ENCODE measurements at places on chromosomes 12 and 14.

DNA sequence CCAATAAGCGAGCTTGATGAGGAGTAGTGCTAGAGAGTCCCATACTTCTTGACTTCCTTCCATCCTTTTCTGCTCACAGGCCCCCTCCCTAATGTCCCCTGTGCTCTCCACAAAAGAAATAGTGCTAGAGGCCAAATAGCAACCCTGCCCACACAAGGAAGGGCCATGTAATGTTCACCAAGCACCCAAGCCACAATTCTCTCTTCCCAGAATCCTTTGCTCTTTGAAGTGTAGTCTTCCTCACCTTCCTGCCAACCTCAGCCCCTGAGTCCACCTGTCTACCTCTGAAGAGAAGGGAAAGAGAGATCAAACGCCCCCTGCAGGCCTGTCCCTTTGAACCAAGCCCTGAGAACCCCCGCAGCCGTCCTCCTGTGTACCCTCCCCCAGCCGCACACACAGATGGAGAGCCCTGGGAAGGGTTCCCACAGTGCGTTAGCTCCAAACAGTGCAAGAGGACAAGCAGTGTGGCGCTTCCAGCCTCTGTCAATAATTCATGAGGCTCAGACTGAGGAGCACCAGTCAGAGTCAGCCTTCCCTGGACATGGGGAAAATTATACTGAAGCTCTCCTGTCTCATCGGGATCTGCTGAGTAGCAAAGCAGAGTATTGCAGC is 1.9 kb upstream of the DHRS4 start:
- DNase-seq: no peak

GRCh38 chr12:27198036-27198435 is 46.0 kb upstream of the STK38L start:
- DNase-seq: no peak

DNA sequence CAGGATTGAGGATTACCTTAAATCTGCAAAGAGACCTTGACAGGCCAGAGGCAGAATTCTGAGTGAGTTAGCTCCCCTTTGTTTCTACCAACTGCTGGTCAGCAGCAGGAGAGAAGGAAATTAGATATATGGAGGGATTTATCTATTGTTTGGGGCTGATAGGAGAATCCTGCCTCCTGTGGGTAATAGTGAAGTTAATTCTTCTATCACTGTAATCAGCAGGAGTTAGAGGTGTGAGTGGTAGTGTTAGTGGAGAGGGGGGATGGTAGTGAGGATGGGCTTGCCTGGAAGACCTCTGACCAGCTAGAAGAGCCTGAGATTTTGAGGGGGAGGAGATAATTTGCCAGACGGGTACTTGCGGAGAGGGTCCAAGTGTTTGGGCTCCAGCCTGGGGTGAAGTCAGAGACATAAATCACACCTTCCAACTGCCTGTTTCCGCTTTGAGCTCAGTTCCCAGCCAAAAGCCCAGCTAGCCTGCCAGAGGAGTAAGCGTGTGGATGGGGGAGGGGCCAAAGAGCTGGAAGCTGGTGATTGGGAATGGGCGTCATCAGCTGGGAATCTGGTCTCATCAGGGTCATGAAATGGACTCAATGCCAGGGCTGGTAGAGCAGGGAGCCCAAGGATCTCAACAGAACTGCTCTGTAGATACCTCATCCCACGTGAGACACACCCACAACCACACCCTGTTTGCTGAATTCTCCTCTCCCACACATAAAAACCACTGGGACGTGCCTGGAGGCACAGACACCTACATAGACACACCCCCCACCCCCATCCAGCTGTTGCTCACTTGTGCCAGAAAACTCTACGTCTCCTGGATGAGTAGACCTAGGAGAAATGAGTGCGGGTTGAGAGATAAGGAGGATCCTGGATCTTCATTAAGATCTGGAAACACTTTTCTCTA is 13.1 kb upstream of the ITGA5 start:
- DNase-seq: no peak

- no peak for DNase-seq
Measured at GRCh38 chr14:92717571-92718042, 30.8 kb downstream of the LGMN start.

DNA sequence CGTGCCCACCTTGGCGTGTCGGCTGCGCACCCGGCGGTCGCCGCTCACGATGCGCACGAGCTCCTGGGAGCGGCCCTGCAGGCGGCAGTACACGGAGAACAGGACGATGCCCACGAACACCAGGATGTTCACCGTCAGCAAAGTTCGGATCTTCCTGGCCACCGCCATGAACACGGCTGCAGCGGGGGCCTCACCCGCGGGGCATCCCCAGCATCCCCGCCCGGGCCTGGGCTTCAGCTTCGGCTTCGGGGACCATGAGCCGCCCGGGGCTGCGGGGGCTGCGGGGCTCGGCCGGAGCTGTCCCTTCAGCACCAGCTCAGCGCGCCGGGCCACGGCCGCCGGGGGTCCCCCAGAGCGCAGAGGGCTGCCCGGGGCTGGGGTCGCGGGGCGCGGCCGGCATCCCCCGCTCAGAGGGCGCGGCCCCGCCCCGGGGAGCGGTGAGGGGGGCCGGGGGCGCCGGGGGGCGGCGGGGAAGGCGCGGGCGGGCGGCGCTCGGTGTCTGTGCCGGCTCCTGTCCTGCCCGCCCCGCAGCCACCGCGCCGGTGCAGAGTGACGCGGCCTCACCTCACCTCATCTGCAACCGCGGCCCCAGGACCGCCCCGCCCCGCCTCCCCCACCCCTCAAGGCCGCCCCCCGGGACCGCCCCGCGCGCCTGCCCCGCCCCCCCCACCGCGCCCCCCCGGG is at the start of gene GALNT9:
TSS of gene GALNT9 (minus strand) at position 554 of the 684 bp plus-strand sequence. CDS start at position 168, 386 bp downstream.
- no peak for DNase-seq

DNA sequence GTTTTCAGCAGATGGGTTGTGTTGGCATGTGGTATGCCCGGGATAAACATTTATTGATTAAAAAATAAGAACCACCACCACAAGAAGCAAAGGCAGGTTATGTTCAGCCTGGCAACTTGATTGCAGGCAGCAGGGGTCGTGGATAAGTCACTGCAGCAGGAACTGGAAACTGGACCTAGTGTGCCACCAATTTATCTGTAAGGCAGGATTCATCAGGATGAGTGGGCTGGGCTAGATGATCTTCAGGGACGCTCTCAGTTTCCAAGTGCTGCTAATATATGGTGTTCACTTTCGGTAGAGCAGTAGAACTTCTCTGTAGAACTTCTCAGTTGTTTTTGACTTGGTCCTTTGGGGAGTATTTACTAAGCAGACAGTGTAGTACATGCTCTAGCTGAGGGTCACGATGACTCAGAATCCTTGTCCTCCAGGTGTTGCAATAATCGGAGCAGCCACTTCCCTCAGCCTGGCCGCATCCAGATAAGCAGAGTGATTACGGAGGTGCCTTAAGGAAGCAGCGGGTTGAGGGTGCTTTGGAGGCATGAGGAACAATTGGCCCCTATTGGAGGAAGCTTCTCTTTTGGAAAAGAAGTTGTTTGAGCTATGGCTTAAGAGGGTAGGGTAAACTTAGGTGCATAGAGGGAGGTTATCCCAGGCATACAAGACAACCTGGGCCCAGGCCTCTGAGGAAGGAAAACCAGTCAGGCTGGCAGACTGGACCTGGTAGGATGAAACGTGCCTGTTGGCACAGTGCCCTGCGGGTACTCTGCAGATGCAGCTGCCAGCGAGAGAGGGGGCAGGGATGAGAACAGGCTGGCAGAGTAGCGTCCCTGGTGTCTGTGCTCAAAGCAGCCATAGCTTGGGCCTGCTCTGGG is 104.0 kb downstream of the GPR135 start:
- no peak for DNase-seq

- no peak for DNase-seq
Measured at GRCh38 chr14:28870033-28870564, 103.5 kb downstream of the FOXG1 start.

DNA sequence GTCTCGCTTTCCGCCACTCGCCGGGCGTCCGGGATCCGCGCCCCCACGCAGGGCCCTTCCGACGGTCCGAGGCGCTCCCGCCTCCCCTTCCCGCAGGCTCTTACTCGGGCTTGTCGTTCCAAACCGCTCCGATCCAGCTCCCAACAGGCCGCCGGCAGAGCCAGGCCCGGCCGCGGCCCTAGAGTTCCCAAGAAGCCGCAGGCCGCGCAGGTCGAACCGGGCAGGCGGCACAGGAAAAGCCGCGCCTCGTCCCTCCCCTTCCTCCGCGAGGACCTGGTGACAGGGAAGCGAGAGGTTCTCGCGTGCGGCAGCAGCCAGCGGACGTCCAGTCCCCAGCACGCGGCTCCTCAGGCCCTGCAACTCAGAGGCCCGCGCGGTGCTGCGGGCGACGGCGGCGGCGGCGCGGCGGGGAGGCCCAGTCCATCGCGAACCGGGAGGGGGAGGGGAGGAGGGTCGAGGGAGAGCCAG is 272 bp downstream of the HECTD1 start:
- DNase-seq: no peak

DNA sequence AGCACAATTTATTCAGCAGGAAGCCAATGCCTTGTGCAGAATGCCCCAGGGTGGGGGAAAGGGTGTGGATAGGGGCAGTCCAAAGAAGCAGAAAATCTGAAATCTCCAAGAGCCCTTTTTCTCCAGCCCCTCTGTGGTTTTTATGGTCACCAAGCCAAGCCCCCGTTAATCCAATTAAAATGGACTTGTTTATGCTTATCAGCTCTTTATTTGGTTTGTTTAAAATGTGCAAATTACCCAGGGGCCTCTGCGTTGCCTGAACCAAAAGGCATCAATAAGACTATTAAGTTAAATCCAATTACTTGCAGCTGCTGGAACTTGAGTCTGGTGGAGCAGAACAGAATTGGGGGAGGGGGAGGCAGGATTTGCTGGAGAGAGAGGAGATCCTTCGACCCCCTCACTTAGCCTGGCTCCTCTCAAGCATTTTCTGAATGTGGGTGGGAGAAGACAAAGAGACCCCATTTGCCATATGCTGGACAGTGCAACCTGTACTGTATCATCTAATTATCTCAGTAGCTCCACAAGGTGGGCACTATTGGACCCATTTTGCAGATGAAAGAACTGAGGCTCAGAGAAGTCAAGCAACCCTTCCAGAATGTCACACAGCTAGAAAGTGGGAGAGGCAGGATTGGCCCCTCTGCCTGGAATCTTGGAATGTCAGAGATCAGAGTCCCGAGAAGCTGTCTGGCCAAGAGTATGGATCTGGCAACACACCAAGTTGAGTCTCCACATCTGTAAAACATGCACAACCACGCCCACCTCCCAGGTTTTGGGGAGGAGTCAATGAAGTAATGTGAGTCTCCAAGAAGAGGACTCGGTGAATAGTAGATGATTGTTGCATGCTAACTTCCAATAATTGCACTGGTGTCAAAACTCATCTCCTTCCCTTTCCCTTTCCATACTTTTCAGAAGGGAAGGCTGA is 66.9 kb downstream of the CMKLR1 start:
- DNase-seq: no peak

DNA sequence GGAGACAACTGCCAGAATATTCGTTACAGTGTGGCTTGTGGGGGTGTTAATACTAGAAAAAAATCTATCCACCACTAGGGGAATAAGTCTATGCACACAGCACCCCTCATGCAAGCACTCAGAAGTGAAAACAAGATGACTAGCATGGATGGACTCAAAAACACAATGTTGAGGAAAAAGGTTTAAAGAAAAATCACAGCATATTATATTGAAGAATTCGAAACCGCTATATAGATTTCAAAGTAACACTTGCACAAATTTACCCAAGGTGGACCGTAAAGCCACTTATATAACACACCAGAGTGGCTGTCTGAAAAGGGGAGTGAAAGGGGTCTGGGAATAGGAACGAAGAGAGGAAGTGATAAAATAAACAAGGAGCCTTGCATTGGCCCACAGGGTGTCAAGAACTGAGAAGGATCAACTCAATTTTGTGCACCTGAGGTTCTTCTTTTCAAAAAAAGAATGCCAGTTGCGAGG is 544 bp downstream of the ABCD4 start:
- peak; percentile 23 for DNase-seq

GRCh38 chr12:67758521-67758920 is 110.0 kb downstream of the DYRK2 start:
- no peak for DNase-seq

- DNase-seq: no peak
Measured at GRCh38 chr12:14988035-14988434, 15.2 kb downstream of the PDE6H start.

DNA sequence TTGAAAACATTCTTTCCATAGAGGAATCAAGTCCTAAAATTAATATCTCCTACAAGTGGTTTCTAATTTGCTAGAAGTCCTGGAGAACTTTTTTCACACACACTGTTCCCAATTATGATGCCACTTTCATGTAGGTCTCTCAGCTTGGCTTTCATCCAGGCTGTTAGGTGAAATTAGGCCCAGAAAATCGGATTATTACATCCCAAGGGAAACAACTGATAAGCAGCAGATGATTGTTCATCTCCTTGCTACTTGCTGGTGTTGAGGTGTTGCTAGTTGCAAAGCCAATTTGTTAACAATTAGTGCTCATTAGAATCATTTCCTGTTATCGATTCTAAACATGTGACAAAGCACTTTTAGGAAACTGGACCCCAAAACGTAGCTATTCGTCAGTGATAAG is 248.0 kb downstream of the PDZRN4 start:
- no peak for DNase-seq

DNA sequence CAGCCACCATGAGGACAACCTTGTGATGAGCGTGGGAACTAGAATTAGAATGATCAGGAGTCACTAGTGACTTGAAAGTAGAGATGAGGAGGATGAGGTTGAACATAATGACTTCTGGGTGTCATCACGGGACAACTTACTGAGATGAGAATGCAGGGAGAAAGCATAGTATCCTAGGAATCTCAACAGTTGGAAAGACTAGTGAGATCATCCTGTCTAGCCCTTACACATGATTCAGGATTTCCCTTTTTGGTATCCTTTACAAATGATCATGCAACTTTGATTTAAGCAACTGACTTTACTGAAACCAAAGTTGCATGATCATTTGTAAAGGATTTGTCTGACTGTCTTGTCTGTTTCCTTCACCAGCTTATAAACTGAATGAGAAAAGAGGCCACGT is 51.8 kb upstream of the HIF1A start:
- DNase-seq: no peak

All from frontal cortex (tissue), 4 donors.